NCI-H1417 (cell line): ENCODE measurements at places on chromosomes 5 and 9.

DNA sequence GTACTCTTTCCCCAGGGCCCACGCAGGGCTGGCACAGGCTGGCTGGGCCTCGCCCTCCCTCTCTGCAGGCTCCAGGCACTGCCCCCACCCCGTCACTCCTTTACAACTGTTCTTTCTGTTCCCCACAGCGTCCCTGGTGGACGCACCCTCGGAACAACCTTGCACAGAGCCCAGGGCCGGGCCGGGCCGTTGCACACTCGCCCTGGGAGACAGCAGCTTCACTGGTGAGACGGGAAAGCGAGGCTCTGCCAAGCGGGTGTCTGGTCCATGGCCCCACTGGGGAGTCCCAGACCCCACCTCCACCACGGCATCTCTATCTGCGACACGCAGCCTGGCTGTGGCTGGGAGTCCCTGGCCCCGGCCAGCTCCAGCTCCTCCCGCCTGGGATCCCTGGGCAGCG, 18.4 kb upstream of the QSOX2 start:
- no peak for DNase-seq

DNA sequence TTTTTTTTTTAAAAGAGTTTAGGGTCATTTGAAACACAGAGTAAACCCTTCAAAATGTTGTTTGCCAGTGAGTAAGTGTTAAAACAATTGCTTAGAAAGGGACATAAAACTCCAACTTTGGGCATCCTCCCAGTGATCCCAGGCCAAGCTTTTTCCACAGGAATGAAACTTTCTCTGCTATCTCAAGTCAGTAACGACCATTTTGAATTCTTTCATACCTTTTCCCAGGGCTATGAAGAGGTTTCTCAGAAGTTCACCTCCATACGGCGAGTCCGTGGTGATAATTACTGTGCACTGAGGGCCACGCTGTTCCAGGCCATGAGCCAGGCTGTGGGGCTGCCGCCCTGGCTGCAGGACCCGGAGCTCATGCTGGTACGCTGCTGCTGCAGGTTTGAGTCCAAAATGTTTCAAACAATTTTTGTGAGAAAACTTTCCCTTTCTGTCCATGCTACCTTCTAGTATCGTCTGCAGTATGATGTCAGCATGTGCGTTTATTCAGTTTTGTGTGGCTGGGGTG, 16.8 kb downstream of the OTULIN start:
- no peak for DNase-seq

DNA sequence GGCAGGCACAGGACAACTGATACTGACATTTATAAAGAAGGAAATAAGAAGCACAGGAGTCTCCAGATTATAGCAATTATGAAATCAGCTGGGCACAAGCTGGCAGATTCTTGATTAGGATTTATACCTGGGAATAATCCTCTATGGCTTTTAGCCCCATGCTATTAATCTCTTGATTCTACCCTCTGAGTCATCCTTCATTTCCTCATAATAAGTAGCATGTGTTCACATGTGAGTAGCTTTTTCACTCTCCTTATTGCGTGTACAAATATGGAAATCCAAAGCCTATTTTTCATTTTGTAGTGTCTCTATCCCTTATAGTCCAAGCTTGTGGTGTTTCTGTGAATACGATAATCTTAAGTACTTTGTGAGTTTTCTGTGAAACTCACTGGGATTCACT, 185.0 kb upstream of the PRLR start:
- DNase-seq, result no peak

DNA sequence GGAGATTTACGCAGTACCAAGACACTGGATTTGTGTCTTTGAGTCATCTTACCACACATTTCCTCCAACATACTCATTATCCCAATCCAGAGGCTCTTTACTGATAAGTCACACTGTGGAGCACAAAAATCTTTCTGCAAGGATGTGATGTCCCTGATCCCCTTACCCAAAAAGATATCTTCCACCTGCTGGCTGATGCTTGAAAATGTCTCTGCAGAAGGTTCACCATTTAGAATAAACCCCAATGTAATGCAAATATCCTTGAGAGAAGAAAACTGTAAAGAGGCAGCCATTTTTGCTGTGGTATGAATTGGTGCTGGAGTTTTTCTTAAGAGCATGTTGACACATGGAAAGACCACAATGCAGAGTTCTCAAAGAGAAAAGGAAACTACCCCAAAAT, 65.7 kb upstream of the RORB start:
- DNase-seq, result no peak
